ENCODE measurements at places on chromosomes 2 and 18.

- DNase-seq: no peak
Measured at GRCh38 chr18:3458952-3459853, 9.2 kb downstream of the TGIF1 start.

DNA sequence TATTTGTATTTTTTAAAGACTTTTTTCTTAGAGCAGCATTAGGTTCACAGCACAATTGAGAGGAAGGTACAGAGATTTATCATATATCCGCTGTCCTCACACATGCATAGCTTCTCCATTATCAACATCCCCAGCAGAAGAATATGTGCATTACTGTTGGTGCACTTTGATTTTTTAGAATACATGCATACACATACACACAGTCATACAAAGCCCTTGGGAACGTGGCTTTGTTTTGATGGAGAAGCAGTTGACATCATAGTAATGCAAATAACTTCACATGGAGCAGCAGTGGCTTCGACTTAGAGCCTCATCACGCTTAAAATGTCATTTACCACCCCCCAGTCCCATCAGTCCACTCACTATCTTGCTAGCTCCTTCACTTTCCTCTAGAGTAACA is 26.5 kb downstream of the CYP26B1 start:
- DNase-seq: no peak

DNA sequence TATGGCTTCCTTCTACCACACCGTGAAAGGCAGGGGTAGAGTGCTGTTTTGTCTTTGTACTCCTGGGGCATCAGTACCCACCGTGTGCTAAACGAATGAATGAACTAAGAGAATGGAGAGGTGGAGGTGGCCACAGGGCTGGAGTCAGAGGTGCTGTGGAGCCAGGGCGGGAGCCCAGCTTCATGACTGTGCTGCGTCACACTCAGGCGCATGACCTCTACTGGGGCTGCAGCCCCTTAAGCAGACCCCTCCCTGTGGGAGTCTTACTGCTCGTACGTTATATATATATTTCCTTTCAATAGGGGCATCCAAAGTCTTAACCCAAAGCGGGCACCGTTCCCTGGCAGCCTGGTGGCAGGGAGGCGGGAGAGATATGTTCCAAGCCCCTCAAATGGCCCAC is 18.0 kb upstream of the LBH start:
- DNase-seq: no peak

- no peak for DNase-seq
Measured at GRCh38 chr2:173252581-173252980, 102.1 kb upstream of the CDCA7 start.

GRCh38 chr2:233643128-233643527 is 6.9 kb downstream of the UGT1A10 start:
- no peak for DNase-seq

DNA sequence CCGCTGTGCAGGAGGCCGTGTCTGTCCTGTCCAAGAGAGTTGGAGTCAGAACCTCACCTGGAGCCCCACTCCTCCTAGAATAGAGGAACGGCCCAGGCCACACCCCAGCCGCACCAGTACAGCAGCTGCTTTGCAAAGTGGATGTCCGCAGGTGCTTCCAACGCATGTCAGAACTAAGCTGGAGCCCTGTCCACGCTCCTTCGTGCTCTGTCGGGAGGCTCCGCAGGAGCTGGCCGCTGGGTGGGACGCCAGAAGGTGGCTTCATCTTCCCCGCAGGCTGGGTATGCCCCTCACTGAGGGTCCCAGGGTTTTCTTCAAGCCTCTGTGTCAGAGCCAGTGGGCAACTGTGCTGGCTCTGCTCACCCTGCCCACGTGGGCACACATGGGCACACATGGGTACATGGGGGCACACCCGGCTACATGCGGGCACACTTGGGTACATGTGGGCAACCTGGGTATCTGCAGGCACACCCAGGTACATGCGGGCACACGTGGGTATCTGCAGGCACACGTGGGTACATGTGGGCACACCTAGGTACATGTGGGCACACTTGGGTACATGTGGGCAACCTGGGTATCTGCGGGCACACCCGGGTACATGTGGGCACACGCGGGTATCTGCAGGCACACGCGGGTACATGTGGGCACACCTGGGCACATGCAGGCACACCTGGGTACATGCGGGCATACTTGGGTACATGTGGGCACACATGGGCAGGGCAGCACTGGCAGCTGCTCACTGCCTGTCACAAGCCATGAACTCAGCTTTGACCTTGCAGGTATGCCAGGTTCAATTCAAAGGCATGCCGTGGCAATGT is 67.1 kb upstream of the CTDP1 start:
- no peak for DNase-seq

GRCh38 chr18:5582076-5582475 is 38.3 kb upstream of the EPB41L3 start:
- no peak for DNase-seq

GRCh38 chr18:58100154-58100553 is 56.1 kb downstream of the NEDD4L start:
- DNase-seq: no peak

- DNase-seq: no peak
Measured at GRCh38 chr18:42025974-42026625, 71.1 kb downstream of the PIK3C3 start.

DNA sequence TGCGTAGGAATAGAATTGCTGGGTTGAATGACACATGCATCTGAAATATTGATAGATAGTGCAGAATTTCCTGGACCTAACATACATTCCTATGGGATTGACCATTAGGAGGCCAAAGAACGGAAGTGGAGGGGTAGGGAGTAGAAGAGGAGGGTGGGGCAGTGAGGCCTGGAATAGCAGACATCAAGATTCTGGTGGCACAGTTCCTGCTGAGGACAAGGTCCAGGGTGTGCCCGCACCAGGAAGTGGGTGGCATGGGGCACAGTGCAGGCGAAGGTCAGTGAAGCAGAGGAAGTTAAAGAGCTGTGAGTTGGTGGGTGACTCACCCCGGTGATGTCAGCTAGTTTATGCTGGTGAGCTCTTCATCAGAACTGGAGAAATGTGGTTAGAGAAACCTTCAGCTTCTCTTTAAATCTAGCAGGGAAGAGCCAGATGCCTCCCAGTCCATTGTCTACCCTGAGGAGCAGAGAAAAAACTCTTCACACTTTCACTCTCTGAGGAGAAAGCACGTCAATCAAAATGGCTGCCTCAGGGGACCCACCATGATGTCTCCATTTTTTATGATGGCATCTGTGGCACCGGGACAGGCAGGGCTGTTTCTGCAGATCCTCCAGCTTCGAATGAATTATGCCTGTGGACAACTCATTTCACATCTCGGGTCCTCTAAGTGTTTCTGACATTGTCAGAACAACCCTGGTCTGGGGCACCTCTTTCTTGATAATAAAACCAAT is 55.9 kb upstream of the CTLA4 start:
- DNase-seq: no peak

- DNase-seq: no peak
Measured at GRCh38 chr18:6566338-6566911, 151.7 kb upstream of the L3MBTL4 start.

- DNase-seq: no peak
Measured at GRCh38 chr2:188678882-188679281, 295.3 kb upstream of the COL3A1 start.

- no peak for DNase-seq
Measured at GRCh38 chr2:224190936-224191270, 151.8 kb upstream of the SERPINE2 start.

DNA sequence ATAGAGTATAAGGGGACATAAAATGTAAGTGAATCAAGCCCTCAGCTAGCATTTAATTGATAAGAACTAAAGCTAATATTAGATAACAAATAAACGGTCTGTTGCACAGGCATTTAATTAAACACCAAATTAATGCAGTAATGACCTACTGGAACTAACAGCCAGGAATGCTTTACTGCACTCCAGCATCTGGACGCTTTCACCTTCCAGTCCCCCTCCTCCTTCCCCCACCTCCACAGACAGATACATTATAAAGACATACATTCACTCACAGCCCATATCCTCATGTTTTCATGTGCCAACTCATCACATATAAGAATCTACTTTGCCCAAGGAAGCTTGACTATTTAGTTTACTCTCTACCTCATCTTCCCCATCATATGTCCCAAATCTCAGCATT is 337.4 kb upstream of the PIK3C3 start:
- DNase-seq: no peak

- no peak for DNase-seq
Measured at GRCh38 chr2:178829299-178829960, 22.2 kb upstream of the TTN start.

DNA sequence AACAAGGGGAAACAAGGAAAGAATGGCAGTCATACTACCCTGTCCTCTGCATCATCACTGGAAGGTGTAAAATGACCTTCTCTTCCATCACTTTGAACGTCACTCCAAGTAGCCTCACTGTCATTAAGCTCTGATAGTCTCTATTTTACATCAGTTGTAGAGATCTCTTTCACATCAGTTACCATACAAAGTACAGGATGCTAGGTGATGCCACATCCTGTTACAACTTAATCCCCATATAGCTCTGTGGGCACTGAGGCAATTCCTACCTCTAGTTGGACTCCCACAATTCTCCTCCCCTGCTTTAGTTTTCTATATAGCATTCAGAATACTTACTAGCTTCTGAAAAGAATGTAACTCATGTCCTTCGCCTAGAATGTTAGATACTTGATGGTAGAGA is 55.1 kb upstream of the TTC27 start:
- DNase-seq: no peak

- no peak for DNase-seq
Measured at GRCh38 chr2:230790981-230791380, 73.8 kb upstream of the ITM2C start.

GRCh38 chr2:120770176-120770575 is 34.5 kb downstream of the GLI2 start:
- no peak for DNase-seq

GRCh38 chr2:128437204-128437565 is 118.5 kb upstream of the HS6ST1 start:
- no peak for DNase-seq

GRCh38 chr2:207711750-207712530 is 500 bp downstream of the CCNYL1 start:
- no peak for DNase-seq

GRCh38 chr2:88177556-88177955 is 7.4 kb downstream of the THNSL2 start:
- DNase-seq: no peak

DNA sequence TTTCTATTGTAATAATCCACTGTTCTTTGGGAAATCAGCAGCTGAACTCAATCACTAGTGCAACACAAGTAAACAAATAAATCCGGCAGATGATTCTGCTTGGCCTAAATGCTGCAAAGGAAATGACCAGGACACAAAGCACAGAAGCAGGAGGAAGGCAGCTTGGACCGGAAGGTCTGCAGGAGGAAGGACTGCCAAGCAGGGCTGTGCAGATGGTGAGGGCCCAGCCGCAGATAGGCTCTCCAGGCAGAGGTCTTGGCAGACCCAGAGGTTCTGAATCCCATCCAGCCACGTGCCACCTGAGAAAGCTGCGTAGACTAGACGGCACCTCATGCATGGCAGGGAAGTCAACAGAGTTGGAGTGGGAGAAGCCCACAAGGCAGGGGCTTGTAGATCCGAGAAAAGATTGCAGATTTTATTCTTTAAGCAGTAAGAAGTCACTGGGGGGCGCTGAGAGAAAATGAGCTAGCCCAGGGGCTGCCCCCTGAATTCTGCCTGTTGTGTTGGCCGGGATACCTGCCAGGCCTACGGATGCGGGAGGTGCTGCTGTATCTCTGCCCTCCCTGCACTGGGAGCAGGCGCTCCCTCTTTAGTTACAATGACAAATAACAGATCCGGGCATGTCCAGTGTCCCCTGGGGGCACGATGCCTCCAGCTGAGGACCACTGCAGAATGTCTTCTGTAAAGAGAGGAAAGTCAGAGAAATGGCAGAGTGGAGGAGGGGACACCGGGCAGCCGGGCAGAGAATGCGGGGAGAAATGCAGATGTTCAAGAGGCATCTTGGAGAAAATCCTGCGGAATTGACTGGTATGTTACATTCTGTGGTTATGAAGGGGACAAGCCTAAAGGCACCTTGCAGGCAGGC is 153.5 kb downstream of the PXDN start:
- DNase-seq: no peak

- DNase-seq: no peak
Measured at GRCh38 chr2:226721541-226721940, 78.1 kb downstream of the IRS1 start.

DNA sequence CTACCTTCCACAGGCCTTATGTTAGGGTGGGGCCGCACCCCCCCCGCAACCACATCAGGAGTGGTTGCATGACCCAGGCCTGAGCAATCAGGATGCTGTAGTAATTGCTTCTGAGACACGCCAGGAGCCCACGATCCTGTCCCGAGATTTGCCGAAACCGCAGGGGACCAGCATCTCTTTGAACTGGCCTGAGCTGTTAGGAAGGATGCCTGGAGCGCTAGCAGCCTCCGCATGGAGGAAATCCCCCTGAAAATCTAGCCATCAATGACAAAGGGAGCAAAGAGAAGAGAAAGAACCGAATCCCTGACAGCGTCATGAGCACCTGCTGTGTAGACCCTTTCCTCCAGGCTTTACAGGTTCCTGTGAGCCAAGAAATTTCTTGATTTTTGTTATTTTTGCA is 8.7 kb upstream of the TEX44 start:
- no peak for DNase-seq

GRCh38 chr2:72211777-72212485 is 64.3 kb upstream of the CYP26B1 start:
- DNase-seq: no peak

DNA sequence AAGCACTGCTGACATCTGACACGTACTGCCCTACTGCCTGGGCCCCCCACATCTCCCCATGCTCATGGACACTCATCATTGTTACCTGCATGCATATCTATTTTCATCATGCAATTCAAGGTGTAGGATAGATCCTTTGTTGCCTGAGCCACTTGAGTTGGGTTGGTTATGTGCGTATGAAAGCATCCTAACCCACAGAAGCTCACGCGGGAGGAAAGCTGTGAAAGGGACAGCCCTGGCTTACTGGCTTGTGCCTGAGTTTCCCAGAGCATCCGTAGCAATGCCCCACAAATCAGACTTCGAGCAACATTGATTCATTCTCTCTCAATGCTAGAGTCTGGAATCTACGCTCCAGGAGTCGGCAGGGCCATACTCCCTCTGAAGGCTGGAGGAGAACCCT is 285.5 kb downstream of the PHLPP1 start:
- no peak for DNase-seq

- DNase-seq: no peak
Measured at GRCh38 chr2:55865096-55865835, 58.3 kb downstream of the EFEMP1 start.

DNA sequence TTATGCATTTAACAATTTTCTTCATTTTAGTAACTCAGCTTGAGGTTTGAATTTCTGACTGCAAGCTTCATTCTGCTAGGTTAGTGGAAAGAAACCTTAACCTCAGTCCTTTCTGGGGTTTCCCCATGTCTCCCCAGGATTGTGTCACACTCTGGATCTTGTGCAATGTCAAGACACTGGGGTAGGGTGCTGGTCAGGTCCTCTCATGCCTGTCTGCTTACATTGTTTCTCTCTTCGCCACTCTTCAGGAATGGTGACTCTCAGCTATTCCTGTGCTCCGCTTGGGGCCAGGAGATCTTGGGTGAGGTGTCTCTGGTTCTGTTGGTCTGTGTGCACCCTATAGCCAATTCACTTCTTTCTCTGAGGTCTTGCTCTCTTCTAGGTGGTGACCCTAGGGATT is 23.9 kb downstream of the CTLA4 start:
- DNase-seq: no peak

Data from cortex of kidney (tissue), 1 donor.